ENCODE measurements at places on chromosomes 12 and 14.

DNA sequence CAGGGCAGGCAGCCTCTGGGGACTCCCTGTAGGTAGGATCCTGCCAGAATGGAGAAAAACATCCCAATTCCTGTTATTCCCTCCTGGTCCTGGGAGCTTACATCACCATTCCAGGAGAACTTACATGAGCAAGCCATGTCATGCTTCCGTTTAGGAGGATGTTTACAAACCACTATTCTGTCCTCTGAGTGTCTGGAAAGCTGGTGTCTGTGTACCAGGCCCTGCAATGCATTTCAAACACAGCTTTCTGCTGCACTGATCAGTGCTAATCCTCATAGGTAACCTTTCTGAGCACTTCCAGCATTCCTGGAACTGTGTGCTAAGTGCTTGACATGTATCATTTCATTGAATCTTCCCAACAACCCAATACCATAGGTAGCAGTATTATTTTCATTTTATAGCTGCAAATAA is 19.8 kb upstream of the MAP1LC3B2 start:
- no peak for DNase-seq

GRCh38 chr14:65062096-65063075 is 39.9 kb downstream of the MAX start:
- DNase-seq, result no peak

DNA sequence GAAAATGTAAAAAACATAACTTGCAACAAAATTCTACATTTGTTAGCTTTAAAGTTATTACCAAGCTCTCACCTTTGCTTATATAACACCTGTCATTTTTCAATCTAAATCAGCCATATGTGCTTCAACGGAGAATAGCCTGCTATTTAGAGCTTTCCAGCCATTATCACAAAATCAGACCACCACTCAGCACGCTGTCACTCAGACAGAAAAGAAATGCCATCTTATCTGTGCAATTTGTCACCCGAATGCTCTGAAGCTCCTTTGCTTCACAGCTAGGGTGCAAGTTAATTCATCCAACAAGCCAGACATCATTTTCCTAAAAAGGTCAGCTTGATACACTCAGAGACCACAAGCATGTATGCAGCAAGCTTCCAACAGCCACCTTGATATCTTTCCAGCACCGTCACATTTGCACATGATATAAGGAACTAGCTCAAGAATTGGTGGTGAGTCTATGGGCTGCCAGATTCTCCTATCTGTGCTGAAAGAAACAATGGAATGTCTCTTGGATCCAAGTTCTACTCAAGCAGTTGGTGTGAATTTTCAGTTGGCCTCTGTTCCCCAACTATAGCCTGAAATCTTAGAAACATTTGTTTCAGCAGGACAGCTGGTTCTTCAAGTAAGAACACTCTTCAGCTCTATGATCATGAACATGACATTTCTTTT is 20.0 kb upstream of the IFNG-AS1 start:
- DNase-seq, result no peak

DNA sequence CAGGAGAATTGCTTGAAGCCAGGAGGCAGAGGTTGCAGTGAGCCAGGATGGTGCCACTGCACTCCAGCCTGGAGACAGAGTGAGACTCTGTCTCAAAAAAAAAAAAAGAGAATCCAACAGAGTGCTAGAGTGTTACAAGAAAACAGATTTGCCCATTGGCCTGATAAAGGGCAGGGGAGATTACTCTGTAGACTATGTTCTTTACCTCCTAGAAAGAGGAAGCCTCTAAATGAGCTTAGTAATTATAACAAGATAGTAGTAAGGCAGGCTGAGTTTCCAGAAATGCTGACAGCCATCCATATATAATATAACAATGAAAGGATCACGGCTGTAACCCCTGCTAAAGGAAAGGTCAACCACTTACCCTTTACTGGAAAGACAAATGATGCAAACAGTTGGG is 24.4 kb downstream of the AK7 start:
- DNase-seq, result no peak

DNA sequence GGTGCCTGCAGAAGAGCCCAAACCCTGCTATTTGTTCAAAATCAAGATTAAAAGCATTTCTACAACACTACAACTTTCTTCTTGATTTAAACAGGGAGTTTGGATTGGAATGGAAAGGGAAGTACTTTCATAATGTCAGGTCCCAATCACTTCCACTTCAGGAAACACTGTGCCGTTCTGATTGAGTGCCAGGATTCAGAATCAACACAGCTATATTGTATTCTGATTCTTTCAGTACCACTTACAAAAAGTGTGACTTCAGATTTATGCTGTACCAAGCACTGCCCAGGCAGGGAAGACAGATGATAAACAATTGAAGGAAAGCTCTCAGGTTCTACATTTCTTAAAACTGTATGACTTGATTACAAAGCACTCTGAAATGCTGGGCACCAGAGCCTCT is 3.2 kb downstream of the TDP1 start:
- no peak for DNase-seq

DNA sequence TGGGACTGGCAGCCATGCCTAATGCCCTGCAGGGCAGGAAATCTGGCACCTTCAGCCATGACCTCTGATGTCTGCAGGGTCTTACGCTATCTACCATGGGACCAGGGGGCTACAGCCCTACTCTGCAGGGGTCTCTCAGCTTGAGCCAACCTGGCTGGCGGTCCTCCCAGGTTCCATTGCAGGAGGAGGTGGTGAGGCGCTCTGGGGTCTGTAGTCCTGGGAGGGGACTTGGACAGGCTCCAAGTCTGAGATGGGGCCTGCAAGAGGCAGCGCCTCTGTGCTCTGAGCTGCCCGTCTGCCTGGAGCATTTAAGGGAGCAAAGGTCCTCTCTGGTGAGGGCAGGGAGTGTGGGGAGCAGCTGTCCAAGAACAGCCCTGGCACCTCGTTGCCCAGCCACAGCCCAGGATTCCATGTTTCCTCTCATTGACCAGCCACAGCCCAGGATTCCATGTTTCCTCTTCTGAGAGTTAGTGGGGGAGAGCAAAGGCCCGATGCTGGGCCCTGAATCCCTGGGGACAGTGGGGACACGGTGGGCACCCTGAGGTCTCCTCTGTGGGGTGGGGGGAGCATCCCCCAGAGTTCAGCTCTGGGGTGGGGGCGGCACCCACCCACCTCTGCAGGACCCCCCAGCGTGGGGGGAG is 655 bp downstream of the PLD4 start:
- DNase-seq, result no peak

- no peak for DNase-seq
Observed at GRCh38 chr12:60977966-60978365, 1282.2 kb upstream of the USP15 start.

- DNase-seq, result no peak
Observed at GRCh38 chr12:69410571-69410970, 51.0 kb downstream of the YEATS4 start.

GRCh38 chr12:94650143-94651056 is at the start of gene TMCC3:
Gene TMCC3 (minus strand): TSS chr12:94650557. CDS start chr12:94650430, 127 bp downstream.
- no peak for DNase-seq

DNA sequence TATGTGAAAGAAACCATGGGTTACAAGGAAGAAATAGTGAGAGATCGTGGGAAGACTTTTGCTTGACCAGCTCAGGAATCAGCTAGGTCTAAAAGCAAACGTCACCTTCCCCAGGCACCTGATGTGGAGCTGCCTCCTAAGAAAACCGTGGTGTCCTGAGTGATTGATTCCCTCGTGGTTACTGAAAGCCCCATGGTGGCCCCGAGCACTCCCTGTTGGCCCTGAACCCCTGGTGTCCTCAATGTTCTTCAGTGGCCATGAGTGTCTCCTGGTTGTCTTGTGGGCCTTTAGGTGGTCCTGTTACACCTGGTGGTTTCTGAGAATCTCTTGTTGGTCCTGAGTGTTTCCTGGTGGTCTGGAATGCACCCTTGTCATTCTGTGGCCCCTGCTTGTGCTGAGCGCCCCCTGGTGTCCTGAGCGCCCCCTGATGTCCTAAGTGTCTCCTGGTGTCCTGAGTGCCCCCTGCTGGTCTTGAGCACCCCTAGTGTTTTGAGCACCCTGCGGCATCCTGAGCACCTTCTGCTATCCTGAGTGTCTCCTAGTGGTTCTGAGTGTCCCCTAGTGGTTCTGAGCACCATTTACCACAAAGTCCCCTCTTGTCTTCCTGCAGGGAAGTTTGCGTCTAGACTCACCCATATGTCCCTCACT is 518.7 kb downstream of the TMEM121 start:
- DNase-seq, result peak; percentile 58

GRCh38 chr12:89829434-89829975 is 120.9 kb upstream of the ATP2B1 start:
- no peak for DNase-seq

GRCh38 chr12:48187916-48188695 is 4.7 kb downstream of the CCDC184 start:
- no peak for DNase-seq

GRCh38 chr12:46628176-46628575 is 197.6 kb downstream of the SLC38A4 start:
- DNase-seq, result no peak

GRCh38 chr12:104786352-104786751 is 171.7 kb downstream of the SLC41A2 start:
- no peak for DNase-seq

- no peak for DNase-seq
Observed at GRCh38 chr14:33996462-33996861, 45.6 kb upstream of the EGLN3 start.

DNA sequence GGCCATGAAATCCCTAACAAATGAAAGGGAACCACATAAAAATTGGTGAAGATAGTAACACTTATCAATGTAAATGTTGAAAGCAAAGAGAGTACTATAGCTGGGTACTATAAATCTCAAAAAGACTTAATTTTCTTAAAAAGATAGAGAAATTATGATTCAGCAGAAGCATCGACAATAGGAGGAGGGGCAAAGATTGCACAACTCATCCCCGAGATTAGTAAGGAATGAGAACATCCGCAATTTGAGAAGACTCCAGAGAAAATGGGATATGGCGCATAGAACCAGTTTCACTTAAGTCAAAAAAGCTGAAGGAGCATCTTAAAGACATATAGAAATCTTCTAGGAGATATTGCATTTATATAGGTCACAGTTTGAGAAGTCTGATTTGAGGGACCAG is 220.2 kb upstream of the SLC16A7 start:
- DNase-seq, result no peak

DNA sequence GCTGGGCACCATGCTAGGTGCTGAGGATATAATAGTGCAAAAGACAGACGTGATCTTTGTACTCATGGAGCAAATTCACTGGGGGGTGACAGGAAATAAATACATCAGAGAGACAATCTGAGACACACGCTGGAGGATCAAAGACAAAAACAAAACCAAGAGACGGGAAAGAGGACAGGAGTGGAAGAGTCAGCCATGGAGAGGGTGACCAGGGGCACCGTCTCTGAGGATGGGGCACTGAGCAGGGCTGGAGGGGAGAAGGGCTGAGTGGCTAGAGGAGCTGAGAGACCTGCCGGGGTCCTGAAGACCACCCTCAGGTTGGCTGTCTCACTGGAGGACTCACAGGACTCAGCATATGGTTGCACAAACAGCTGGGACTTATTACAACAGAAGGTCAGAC is 81.9 kb downstream of the TMEM132D start:
- no peak for DNase-seq

DNA sequence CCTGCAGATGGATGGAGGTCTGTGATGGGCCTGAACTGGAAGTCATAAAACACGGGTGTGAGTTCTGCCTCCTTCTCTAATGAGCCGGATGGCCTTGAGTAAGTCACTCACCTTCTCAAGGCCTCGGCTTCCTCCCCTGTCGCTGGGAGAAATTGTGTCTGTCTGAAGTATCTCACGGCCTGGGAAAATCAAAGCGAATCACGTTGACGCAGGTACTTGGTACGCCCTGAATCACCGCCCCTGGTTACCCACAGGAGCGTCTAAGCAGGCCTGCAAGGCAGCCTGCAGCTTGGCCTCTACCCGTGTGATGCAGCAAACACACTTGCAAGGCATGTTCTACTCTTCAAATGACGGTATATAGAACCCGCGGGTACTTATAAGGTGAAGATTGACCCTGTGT is 28.1 kb upstream of the CD9 start:
- no peak for DNase-seq

DNA sequence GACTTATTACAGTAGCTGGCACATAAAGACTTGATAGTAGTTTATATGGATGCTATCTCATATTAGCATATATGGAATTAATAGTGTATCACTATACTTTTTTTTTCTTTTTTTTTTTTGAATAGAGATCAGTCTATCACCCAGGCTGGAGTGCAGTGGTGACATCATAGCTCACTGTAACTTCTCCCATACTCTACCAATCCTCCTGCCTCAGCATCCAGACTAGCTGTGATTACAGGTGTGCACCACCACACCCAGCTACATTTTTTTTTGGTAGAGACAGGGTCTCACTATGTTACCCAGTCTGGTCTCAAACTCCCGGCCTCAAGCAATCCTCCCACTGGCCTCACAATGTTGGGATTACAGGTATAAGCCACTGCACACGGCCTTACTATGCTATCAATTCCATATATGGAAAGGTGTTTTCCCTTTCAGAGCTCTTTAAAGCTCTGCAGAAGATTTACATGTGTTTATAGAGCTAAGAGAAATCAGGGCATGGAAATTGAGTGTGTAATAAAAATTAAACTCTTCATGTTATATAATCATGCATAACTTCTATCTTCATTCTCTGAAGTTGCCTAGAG is 1.8 kb upstream of the TBK1 start:
- DNase-seq, result no peak

- no peak for DNase-seq
Observed at GRCh38 chr12:82411546-82412230, 53.4 kb downstream of the METTL25 start.

DNA sequence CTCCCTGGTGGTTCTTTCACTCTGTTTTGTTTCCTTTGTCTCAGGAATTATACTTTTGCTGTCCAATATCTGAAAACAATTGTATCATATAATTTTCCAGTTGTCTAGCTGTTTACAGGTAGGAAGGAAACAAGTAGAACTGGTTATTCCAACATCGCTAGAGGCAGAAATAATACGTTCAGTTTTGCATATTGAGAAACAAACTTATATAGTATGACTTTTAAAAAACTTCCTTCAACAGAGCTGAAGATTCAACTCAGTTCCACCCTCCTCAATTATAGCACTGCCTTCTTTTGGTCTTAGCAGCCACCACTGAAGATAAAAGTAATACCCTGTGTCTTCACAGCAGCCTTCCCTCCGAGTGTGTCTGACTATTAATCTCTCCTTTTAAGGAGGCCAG is 214.3 kb downstream of the EFCAB11 start:
- DNase-seq, result no peak

GRCh38 chr14:104176611-104177010 is 38.2 kb downstream of the KIF26A start:
- no peak for DNase-seq

DNA sequence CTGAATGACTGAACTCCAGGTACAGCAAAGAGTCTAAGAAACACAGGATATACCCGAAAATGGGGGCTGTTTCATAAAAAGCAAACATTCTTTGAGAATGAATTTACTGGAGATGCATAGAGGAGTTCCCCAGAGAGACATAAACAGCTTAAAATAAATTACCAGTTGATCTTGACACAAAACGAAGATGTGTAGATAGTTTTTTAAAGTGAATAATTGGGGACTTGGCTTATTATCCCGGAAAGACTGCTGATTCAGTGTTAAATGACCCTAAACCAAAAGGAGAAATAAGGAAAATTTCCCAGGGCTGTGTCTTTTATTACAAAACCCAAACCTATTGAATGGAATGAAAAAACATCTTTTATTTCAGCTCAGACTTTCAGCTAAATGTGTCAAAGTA is 1052.8 kb upstream of the TMEM132C start:
- no peak for DNase-seq

All from activated CD4-positive, alpha-beta T cell treated with anti-CD3 and anti-CD28 coated beads, Interleukin-2, amount 50 U/mL, for 24 hours (primary cell).